Common myeloid progenitor, CD34-positive (primary cell): ENCODE measurements at places on chromosomes 7 and 10.
A peak's percentile ranks its signal among the peaks of the same experiment; 100 is the strongest.

- DNase-seq, result no peak
These were observed 42.0 kb downstream of the SHH start for GRCh38 chr7:155770241-155770640.

- no peak for DNase-seq
These were observed 18.3 kb downstream of the UNC5B start for GRCh38 chr10:71230656-71231025.

DNA sequence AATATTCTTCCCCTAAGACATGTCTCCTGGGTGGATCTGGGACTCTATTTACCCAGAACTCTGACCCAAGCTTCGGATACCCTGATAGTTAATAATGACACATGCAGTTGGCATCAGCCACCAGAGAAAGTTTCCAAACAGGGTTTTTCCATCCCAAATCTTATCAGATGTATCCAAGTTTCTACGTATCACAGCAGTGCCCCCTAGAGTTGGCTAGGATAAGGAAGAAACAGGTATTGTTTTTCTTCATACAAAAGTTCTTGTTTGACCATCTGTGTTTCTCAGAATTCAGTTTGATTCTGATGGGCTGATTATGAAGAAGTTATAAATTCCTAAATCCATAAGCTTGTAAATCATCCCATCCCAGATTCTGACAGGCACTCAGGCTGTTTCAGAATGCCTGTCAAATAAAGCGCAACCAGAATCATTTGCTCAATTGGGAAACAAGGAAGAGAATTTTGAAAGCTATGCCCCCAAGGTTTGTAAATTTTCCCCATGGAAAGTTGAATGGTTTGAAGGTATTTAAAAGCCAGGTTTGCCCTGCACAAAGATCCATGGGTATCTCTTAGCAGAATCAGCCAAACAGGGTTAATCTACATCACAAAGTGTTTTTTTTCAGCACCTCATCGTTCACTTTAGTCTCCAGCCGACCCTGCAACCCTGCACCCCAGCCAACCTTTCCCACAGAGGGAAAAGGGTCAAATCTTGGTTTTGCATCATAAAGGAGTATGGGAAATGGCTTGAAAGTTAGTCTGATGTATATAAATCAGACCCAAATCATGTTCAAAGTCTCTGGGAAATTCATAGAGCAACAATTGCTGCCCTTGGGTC lies 47.4 kb downstream of the NRAP start:
- peak; percentile 1 for DNase-seq

DNA sequence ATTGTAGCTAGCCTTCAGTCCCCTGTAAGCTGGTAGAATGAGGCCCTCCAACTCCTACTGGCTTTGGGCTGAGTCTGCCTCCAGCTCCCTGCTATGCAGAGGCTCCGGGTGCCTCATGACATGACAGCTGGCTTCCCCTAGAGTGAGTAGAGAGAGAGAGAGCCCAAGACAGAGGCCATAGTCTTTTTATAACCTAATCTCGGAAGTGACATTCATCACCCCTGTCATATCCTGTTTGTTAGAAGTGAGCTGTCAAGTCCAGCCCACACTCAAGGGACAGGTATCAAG lies 53.9 kb upstream of the CTBP2 start:
- DNase-seq, result no peak

GRCh38 chr10:78716043-78716660 lies 352.6 kb upstream of the ZMIZ1 start:
- DNase-seq, result no peak

DNA sequence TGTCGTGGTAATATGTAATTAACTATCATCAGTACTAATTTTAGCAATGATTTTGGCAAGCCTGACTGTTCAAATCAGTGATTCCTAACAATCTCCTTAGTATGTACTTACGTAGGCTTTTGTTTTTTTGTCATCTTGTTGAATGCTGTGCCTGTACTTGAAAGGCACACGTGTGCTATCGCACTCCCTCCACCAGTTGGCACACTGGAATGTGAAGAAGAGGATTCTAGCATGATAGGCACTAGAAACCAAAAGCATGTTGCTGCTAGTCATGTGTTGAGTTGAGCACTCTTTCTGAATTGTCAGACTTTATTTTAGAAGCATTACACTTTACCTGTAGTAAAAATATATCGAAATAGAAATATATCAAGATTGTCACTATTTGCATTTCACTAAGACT lies 59.1 kb downstream of the TASOR2 start:
- DNase-seq, result no peak

DNA sequence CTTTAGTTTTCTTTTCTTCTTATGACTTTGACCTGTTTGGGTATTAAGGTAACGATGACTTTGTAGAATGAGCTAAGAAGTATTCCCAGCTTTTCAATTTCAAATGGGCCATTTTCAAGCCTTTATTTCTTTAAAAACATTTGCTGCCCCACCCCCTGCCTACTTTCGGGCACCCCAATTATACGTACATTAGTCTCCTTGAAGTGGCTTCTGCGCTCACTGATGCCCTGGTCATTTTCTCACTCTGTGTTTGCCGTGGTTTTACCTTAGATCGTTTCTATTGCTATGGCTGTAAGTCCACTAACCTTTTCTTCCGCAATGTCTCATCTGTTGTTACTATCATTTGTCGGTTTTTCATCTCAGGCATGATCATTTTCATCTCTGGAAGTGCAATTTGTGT lies 24.9 kb downstream of the FOXL3 start:
- no peak for DNase-seq
